ENCODE measurements at places on chromosomes 5 and 9.

DNA sequence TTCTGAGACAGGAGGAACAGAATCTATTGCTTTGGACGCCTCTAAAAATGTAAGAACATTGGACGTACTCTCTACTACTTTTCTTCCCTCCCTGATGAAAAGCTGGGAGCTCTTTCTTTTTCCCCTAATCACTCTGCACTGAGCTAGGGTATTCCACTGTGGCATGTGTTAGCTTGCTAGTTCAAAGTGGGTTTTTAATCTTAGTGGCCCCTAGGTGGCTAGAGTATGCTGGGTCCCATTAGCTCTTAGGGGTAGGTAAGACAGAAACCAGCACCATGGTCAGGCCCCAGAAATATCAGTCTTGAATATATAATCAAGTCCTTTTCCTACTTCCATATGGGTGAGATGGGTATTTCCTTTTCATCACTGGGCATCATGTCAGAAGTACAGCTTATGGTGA is 945.2 kb upstream of the PTPRD start:
- no peak for DNase-seq

DNA sequence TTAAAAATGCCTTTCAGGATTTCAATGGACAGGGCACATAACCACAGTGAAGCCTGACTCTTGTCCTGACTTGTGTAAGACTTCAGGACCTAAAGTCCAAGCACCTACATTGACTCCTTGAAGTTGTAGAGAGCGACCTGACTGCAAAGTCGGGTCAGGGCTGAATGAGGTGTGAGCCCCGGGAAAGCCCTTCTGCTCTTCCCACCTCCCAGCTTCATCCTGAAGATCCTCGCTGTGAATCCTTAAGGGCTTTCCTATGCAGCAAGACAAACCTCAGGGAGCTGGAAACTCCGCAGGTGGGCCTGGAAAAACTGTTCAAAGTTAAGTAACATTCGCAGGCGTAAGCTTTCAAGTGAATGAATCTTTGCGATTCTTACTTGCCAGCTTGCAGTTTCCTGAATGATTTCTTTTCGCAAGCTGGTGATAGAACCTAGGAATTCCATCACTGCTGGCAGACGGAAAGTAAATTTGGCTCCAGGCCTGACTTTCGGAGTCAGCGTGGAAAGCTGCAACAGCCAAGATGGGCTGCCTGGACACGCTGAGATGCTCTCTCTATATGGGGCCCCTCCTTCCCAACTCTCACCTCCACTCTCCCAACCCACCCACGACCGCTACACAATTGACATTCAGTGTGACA is 10.9 kb downstream of the SEMA5A start:
- DNase-seq = no peak

DNA sequence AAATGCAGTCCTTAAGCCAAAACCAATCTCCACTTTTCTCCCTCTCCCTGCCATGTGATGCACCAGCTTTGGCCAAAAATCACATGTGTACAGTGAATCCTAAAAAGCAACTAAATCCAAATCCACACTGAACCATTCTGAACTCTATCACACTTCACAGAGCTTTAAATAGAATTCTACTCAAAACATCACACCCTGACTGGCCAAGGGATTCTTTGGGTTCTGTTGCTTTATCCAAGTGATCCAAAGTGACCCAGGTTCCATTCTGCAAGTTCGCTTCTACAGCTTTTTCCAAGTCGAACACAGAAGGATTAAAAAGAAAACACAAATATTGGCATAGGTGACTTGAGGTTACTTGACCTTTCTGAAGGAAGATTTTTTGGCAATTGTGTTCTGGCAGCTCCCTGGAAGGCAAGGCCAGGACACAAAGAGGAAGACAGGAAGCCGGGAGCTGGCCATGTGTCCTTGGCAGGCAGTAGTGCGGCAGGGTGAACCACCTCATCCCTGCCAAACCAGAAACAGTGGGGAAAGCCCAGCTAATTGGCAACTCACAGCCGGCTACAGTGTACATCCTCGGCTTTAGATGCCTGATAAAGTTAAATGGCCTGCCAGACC is 115.0 kb downstream of the NFIB start:
- DNase-seq = no peak

DNA sequence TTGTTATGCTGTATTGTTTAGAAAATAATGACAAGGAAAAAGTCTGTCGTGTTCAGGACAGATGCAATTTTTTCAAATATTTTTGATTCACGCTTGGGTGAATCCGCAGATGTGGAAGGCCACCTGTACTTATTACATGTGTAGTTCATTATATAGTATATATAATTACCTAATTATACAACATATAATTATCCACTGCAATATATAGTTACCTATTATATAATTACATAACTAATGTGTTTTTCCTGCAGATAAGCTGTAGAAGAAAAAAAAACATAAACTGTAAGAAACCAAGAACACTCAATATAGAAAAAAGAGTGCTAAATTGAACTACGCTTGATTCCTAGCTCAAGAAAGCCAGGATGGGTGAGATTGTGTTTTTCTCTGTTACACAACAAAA is 93.6 kb upstream of the RANBP3L start:
- DNase-seq = no peak

- DNase-seq = no peak
Measured at GRCh38 chr5:96962540-96962991, 26.7 kb downstream of the LNPEP start.

DNA sequence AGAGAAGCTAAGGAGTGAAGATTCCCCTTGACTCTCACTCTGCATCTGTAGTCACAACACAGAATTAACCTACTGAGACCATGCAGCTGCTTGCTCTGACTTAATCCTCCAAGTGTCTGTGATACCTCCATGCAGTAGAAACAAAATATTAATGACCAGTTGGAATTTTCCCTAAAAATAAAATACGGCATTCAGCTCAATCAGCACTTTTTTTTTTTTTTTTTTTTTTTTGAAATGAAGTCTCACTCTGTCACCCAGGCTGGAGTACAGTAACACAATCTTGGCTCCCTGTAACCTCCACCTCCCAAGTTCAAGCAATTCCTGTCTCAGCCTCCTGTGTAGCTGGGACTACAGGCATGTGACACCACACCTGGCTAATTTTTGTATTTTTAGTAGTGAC is 48.4 kb downstream of the WDR41 start:
- no peak for DNase-seq

DNA sequence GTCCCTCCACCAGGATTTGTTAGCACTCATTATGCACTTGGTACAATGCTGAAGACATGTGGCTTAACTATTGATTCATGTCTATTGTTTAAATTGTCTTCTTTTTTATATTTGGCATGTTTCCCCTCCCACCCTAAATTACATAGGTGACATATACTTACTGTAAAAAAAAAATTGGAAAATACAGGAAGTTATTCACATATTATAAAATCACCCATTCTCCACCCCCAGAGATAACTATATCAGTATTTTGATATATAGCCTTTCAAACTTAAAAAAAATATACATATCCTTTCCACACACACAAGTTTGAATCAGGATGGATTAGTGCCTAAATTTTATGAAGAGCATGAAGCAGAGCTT is 87.6 kb downstream of the FGF1 start:
- no peak for DNase-seq

DNA sequence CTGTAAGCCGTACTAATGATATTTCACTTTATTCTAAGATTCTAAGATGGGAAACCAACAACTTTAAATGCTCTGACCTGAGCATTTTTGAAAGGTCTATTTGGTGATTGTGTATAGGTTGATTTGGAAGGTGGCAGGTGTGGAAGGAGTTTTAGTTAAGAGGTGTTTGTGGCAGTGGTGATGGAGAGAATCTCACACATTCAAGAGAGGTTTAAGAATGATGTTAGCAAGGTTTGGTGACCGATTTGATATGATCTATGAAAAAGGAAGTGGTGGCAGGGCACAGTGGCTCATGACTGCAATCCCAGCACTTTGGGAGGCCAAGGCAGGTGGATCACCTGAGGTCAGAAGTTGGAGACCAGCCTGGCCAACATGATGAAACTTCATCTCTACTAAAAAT is 319.2 kb upstream of the CD180 start:
- DNase-seq = no peak

DNA sequence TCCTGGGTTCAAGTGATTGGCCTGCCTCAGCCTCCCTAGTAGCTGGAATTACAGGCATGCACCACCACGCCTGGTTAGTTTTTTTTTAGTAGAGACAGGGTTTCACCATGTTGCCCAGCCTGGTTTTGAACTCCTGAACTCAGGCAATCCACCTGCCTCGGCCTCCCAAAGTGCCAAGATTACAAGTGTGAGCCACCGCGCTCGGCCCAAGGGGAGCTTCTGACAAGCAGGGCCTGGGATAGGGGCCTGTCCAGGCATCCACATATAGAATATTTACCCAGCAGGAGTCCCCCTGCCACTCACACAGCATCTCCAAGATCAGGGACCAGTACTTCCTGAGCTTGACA is 10.1 kb downstream of the IRF1 start:
- no peak for DNase-seq

DNA sequence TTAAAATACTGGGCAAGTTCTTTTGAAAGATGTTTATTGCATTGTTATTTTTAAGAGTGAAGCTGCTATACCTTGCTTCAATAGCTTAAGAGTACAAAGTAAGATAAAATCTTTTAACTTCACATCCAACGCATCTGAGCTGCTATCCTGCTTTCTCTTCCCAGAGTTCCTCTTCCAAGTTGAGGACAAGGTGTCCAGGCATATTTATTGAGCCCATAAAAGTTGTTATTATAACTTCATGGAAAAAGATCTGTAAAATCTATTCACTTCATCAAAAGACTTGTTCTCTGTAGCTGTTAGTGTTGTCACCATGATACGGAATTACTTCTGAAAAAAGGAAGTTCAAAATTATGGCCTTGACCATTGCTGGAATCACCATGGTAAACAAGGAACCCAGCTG is 306.2 kb upstream of the ELAVL2 start:
- no peak for DNase-seq

- no peak for DNase-seq
Measured at GRCh38 chr9:28820741-28821140, 1247.5 kb upstream of the C9orf72 start.

DNA sequence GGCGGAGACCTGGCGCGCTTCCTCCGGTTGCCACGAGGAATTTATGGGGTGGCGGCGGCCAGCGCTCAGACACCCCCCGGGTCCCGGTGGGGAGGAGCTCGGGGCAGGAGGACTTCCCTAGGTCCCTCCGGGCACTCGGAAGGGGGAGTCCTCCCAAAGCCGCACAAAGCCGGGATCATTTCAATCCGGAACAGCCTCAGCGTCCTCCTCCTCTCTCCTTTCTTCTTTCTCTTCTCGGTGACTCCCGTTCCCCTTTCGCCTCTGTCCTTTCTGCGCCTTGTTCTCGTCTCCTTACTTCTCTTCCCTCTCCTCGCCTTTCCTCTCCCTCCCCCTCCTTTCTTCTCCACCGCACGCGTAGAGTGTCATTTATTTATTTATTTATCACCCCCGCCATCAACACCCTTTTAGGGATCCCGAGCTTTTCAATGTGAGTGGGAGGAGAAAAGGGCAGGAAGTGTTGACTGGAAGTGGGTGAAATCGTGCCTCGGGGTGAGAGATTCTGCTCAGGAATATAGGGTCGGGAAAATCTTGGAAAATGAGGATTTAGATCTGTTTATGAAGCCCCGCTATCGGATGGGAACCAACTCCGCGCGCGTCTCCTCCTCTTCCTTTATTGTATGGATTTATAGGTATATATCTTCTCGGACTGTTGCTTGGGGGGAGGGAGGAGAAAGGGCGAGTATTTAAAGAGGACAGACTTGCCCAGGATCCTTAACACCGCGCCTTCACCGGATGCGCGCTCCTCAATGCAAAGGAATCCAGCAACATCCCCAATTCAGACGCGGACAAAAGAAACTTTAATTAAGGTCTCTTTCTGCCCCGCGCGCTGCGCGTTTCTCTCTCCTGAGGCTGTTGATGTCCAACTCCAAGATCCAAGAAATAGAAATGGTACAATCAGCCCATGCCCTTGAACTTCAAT is 2.0 kb upstream of the ZNF462 start:
- no peak for DNase-seq

GRCh38 chr5:75824323-75824722 is 107.1 kb upstream of the POC5 start:
- DNase-seq = no peak

GRCh38 chr9:104861397-104861796 is 66.6 kb downstream of the ABCA1 start:
- no peak for DNase-seq

DNA sequence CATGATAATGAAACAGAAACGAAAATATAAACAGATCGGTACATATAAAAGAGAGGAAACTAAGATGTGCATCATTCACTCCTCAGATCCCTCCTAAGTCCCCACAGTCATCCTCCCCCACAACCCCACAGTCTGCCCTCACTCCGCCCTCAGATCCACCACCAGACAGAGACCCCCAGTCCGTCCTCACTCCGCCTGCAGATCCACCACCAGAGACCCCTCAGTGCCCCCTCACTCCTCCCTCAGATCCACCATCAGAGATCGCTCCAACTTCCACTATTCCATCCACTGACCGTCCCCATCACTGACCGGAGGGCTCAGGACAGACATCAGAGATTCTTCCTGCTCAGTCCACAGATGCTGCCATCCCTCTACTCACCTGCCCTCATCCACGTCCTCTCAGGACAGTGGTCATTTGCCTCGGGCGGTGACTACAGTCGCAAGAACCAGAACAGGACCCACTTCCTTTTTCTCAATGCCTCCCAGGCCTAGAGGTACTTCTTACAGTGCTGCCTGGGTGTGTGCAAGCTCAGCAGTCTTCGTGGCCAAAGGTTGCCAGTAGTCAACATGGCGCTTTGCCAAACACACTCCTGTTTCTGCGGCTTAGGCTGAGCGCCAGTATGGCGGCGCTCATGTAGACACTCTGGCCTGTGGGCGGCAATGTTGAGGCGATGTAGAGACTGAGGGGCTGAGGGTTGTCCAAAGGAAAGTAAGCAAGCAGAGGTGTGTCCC is 8.3 kb upstream of the SPATA31C1 start:
- no peak for DNase-seq

DNA sequence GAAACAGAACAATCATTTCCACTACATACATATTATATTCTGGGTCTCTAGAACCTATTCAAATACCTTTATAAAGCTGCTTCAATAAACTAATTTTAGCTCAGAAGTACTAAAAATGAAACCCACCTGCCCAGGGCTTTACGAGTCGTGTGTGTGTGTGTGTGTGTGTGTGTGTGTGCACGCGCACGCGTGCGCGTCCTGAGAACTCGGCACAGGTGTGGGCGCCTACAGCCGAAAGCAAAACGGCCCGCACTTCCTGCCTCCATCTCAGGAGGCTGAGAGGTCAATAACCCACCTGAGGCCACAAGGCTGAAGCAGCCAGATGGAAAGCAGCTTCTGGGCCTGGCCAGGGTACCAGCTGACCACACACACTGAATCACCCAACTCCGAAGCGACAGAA is 3.0 kb downstream of the CLPTM1L start:
- no peak for DNase-seq

DNA sequence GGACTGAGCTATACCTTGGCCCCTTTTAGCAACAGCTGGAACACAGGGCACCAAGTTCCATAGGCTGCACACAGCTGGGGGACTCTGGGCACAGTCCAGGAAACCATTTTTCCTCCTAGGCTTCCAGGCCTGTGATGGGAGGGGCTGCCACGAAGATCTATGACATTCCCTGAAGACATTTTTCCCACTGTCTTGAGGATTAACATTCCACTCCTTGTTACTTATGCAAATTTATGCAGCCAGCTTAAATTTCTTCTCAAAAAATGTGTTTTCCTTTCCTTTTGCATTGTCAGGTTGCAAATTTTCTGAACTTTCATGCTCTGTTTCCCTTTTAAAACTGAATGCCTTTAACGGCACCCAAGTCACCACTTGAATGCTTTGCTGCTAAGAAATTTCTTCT is 580.1 kb upstream of the FTMT start:
- DNase-seq = no peak
